ENCODE measurements at places on chromosomes 11 and 22.

- DNase-seq = peak; percentile 72
These were observed 392.2 kb downstream of the ETS1 start for GRCh38 chr11:128195057-128195751.

GRCh38 chr11:10303558-10304363 lies 1.1 kb upstream of the ADM start:
- peak; percentile 43 for DNase-seq

- DNase-seq = no peak
These were observed 992 bp downstream of the LRFN4 start for GRCh38 chr11:66857927-66858185.

- no peak for DNase-seq
These were observed 141.7 kb downstream of the CHST1 start for GRCh38 chr11:45523760-45524159.

DNA sequence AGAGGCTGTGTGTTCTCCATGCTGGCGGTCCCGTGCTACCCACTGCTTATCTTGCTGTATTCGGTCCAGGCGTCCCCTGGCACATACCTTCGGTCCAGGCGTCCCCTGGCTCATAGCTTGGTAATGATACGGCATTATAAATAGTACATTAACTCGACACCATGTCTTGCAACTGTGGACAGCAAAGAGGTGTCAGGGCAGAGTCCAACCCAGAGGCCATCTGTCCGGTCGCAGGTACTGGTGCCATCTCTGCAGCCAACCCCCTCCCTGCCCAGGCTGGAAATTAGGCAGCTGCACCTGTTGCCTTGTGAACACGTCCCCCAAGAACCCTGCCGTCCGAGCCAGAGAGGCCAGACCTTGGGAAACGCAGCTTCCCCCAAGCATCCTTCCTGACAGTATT lies 634.3 kb downstream of the BRD1 start:
- no peak for DNase-seq

DNA sequence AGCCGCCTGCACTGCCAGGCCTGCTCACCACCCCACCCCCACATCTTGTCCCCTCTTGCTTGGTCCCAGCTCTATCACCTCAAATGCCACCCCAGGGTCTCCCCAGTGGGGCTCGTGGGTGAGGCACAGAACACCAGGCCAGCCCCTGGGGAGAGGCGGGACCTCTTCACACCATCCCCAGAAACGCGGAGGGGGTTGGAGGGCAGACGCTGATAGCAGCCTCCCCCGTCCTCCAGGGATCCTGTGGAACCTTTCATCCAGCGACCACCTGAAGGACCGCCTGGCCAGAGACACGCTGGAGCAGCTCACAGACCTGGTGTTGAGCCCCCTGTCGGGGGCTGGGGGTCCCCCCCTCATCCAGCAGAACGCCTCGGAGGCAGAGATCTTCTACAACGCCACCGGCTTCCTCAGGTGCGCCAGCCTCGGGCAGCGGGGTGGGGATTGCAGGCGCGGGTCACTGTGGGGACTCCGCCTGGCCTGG lies 5.8 kb downstream of the PKP3 start:
- DNase-seq = peak; percentile 5

GRCh38 chr22:47160781-47161520 lies 398.5 kb downstream of the TBC1D22A start:
- no peak for DNase-seq

DNA sequence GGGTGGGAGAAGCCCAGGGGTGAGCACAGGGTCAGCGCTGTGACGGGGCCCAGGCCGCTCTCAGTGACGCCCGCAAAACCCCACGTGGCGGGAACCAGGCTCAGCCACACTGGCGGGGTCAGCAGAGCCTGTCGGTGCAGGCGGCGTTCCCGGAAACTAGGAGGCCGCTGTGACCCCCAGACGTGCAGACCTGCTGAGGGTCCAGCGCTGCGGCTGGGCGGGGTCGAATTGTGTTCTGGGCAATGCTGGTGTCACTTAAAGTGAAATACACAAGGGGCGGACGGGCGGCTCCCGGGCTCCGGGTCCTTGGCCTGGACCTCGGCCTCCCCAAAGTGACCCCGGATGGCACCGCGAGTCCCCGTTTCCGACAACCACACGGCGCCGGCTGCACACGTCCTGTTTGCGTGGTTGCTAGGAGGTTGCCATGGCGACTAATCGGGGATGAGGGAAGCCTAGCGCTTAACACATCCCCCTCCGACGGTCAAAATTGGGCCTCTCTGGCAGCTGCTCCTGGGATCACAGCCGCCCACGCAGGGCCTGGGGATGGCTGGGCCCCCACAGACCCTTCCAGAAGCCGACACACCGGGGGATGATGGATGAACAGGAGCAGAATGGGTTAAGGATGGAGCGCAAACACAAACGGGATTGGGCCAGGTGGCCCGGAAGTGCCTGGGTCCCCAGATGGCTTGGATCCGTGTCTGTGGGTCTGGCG lies 81.7 kb upstream of the PRR5 start:
- DNase-seq = peak; percentile 85

DNA sequence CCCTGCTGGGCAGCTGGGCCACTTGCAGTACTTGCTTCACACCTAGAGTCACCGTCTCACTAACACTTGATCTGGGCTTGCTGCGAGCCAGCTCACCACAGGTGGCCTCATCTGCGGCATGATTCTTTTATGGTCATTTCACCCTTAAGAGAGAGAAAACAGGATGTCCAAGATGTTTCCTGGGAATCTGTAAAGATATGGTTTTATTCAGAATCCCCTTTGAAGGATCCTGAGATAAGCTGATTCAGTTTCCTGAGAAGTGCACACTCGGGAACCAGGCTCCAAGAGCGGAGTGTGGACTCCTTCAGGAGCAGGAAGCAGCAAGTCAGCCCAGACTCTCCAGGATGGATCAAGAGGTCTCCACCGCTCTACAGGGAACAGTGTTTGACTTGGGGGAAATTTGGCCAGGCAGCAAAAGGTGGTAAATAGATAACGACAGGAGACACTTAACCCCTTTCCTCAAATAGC lies 21.8 kb upstream of the TP53AIP1 start:
- DNase-seq = no peak

DNA sequence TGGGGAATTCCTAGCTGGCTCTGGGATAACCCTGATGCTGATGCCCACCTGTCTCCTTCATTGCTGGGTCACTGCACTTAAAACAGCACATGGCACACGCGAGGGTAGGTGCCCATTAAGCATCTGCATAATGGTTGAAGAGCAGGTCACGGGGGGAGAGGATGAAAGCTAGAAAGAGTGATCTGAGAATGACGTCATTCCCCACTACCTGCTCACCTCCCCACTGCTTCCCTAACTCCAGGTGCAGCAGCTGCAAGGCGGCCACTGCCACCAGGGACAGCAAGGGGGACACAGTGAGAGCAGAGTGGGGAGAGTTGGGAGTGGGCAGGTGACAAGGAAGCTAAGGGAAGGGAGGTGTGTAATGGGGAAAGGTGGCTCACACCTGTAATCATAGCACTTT lies 27.0 kb downstream of the ADA2 start:
- no peak for DNase-seq

DNA sequence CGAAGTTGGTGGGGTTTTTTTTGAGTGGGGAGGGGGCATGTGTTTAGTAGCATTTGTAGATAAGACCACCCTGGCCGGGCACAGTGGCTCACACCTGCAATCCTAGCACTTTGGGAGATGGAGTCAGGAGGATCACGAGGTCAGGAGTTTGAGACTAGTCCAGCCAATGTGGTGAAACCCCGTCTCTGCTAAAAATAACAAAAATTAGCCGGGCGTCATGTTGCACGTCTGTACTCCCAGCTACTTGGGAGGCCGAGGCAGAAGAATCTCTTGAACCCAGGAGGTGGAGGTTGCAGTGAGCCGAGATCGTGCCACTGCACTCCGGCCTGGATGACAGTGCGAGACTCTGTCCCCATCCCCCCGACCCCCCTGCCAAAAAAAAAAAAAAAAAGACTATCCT lies 34.6 kb downstream of the CECR2 start:
- no peak for DNase-seq

GRCh38 chr11:134294664-134295063 lies 18.5 kb downstream of the GLB1L3 start:
- DNase-seq = no peak

GRCh38 chr11:16854979-16855378 lies 116.5 kb downstream of the C11orf58 start:
- no peak for DNase-seq

- peak; percentile 92 for DNase-seq
These were observed 1.3 kb upstream of the TM7SF2 start for GRCh38 chr11:65110354-65110861.

- no peak for DNase-seq
These were observed 160.6 kb upstream of the BDNF start for GRCh38 chr11:27860811-27861210.

- no peak for DNase-seq
These were observed 1.5 kb upstream of the SIPA1 start for GRCh38 chr11:65636108-65637031.

- no peak for DNase-seq
These were observed 107.7 kb downstream of the ELP4 start for GRCh38 chr11:31617246-31617645.

- DNase-seq = no peak
These were observed 16.1 kb upstream of the MYRF start for GRCh38 chr11:61736310-61736709.

DNA sequence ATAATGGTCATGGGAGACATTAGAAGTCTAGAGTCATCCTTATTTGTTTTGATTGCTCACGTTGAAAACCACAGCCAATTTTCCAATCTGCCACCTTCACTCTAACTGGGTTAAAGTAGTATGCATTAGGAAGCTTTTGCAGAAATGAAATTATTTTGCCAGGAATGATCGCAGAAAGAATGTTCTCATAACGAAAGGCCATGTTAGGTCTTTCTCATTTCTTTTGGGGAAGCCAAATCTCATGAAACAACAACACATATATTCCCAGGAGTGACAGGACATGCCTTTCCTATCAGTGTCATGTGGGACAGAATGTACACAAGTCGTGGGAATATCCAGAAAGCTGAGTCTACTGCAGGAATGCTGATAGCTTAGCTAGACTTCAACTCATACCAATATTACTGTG lies 386.3 kb downstream of the AASDHPPT start:
- DNase-seq = no peak

GRCh38 chr11:117700551-117700950 lies 96.5 kb downstream of the DSCAML1 start:
- no peak for DNase-seq

Data from naive thymus-derived CD4-positive, alpha-beta T cell (primary cell).